ENCODE measurements at places on chromosomes 5 and 9.
A peak's percentile ranks its signal among the peaks of the same experiment; 100 is the strongest.

DNA sequence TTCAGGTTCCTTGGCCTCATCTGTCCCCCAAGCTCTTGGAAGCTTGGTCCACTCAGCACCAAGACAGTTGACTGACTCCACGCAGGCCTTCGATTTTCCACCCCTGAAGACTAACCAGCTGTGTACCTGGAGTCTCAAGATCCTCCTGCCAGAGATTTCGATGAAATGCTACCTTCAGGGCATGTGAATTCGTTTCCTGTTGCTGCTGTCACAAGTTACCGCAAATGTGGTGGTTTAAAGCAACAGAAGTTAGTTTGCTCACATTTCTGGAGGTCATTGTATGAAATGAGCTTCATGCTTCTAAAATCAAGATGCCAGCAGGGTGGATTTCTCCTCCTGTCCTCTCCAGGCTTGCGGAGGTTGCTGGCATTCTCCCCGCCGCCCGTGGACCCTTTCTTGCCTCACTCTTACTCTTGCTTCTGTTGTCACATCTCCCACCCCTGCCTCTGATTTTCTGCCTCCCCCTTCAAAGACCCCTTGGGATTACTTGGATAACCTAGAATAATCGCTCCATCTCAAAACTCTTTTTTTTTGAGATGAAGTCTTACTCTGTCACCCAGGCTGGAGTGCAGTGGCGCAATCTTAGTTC lies 27.6 kb upstream of the RETREG1 start:
- DNase-seq: no peak

DNA sequence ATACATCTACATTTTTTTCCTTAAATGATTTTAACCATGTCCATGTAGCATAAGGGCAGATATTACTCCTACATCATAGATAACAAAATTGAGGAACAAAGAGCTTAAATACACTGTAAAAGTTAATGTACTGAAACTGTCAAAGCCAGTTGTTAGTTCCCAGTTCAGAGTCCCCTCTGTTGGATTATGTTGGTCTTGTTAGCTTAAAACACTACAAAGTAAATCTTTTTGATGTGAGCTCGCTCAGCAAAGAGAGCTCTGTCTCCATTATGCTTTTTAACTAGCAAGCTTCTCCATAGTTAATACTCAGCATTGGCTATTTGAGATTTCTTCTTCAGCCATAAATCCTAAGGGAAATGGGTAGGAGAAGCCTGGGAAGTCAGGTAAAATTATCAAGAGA lies 149.1 kb downstream of the ADAMTS6 start:
- no peak for DNase-seq

DNA sequence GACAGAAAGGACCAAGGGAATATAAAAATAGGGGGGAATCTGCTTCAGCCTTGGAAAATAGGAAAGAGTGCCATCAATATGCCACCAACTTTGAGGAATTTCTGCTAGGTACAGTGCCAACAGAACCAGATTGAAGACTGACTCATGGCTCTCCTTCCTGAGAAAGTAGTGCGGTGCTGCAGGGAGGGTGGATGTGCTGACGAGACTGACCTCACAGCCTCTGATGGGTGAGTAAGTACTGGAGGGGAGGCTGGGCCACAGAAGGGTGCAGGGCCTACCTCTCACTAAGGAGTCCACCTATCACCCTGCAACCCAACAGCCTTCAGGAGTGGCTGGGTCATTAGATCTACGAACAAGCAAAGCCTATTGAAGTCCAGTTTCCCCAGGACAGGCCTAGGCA lies 187.6 kb downstream of the GABBR2 start:
- no peak for DNase-seq

DNA sequence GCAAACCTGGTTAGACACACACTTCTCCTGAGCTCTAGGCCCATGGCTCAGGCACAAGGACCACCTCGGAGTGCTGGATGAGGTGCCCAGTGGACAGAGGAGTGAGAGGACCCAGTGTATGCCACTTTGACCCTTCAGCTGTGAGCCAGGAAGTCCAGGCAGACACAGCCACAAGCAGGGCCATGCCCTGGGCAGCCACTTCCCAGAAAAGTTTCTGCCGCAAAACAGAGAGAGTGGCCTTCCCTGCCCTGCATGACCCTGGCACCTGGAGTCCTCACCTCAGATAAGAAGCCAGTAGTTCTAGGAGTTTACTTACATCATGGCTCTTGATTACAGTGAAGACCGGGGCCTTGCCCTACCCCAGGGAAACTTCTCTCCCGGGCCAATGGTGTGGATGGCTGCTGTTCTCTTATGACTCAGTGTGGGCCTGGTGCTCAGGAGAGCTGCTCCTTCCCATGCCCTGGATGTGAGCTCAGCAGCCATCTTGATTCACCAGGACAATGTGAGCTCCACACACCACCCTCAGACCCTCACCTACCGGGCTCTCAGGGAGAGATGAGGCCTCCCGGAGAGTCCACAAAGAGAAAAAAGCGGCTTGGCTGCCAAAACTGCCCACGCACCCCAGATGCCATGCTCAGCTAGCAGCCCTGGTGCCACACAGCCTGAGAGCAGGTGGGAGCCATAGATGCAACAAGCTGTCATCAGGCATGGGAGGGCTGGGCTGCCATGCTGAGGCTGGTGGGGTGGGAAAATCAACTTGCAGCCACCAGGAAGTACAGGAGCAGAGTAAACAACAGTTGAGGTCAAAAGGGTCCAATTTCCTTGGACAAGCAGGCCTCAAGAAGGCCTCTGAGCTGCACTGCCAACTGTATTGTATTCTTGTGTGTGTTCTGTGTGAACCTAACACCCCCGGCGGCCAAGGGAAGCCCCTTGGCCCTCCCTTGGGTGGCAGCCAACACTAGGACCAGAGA lies 11.7 kb upstream of the IRF1 start:
- no peak for DNase-seq

DNA sequence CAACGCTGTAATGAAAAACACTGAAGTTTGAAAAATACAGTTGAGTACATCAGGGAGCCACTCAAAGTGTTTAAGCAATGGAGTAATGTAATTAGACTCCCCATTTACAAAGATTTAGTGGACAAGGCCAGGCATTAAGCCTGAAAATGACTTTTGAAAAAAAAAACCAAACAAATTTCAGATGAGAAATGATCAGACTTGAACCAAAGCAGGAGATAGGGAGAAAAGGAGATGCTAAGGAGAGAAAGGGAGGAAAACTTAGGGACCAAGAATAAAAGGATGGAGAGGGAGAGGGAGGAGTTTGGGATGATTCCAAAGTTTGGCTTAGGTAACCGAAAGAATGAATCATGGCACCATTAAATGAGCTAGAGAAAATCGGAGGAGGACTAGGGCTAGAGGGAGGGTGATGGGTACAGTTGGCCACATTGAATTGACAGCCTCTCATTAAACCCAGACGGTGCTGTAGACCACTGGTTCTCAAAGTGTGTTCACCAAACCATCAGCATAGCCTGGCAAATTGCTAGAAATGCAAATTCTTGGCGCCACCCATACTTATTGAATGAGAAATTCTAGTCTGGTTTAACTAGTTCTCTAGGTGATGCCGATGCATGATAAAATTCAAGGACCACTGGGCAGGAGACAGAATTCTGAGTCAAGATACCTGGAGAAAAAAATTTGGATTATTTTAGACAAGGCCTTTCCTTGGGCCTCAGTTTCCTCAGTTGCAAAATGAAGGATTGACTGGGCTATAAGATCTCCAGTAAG lies 6.2 kb upstream of the CPEB4 start:
- no peak for DNase-seq

DNA sequence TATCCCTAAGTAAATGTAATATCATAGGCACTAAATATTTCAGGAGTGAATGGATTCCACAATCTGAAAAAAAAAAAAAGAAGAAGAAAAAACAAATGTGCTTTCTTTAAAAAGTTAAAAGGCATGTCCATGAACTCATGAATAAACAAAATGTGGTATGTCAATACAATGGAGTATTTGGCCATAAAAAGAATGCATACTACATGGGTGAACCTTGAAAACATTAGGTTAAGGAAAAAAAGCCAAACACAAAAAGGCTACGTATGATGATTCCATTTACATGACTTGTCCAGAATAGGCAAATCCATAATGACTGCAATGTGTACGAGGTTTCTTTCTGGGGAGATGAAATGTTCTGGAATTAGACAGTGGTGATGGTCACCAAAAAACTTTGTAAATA lies 45.3 kb downstream of the FNIP1 start:
- DNase-seq: no peak

DNA sequence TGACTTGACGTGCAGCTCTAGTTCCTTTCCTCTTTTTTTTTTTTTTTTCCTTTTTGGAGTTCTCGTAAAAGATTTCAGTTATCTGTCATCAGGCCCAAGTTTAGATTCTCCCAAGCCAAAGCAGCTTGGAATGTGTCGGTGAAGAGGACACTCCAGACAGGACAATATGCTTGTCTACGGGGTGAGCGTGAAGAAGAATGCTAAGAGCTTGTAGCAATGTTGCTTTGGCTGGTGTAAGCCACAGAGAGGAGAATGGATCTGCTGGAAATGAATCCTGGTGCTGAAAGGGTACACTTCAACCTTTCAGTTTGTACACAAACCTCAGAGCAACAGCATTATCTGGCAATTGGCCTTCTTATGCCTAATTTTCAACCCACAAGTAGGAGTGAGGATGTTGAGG lies 92.4 kb downstream of the ISL1 start:
- DNase-seq: no peak

- DNase-seq: no peak
Observed at GRCh38 chr5:163478126-163478981, 17.9 kb downstream of the HMMR start.

- no peak for DNase-seq
Observed at GRCh38 chr9:5665059-5665458, 36.2 kb downstream of the RIC1 start.

DNA sequence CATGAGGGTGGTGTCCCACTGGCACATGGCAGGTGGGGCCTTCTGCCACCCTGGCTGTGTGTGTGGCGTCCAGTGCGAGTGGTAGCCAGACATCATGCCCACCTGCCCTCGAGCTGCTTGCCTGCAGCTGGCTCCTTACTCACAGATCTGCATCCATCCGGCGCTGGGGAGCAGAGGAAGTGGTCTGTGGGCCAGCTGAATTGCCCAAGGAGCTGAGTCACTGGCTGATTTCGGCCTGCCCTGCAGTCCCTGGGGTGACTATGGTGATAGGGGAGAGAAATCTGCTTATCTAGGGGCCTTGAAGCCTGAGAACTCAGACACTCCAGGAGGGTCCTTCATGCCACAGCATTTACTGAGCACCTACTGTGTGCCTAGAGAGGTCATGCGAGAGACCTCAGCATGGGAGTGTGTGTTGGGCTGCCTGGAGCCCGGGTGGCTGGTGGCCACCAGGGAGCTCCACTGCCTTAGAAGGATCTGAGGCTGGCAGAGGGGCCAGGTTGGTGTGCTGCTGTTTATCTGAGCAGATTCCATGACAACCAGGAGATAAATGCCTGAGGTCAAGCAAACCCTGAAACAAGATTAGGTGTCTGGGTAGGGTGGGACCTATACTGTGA lies 57.1 kb downstream of the SLC22A5 start:
- DNase-seq: peak; percentile 76

DNA sequence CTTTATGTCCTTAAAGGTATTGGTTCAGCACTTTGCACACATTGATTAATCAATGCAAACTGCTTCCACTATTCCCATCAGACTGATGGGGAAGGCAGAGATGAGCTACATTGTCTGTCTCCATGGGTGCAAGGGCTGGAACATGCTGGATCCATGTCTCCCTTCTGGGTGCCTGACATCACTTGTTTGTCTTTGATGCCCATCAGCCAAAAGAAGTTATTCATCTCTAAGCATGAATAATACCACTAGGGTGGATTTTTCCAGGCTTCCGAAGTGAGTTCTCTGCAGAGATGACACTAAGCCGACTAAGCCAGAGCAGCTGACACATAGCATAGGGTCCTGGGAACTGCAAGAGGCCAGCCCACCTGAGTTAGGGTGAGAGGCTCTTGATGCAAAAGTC lies 8.7 kb downstream of the FGF1 start:
- no peak for DNase-seq

DNA sequence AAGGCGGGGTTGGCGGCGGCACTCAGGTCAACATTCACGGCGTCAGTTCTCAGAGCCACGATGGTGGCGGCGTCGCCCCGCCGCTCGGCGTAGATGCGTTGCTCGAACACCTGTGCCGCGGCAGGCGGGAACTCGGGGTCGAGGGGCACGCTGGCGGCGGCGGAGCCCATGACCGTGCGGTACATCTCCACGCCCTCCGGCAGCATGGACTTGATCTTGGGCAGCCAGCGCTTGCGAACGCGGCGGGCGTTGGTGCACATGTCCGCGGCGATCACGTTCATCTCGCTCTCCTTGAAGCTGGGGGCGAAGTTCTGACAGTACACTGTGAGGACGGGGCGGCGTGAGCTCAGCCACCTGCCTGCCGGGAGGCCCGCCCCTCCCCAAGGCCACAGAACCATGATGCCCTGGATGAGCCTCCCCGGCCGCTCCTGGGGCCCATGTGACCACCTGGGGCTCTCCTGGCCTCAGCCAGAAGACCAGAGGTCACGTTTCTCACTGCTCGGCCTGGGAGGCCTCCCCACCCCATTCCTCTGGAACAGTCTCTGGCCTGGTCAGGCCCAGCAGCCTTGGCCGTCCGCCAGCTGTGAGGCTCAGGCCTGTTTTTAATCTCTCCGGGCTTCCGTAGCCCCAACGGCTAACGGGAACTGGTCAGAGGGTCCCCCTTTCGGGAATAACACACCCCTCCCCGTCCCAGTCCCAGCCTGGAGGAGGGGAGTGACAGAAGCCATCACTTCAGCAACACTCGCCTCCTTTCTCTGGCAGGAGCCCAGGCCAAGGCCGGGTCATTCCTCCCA lies 50.7 kb upstream of the UBAC1 start:
- DNase-seq: no peak

GRCh38 chr5:395921-396530 lies 47.0 kb upstream of the EXOC3 start:
- DNase-seq: no peak

GRCh38 chr5:113770648-113771047 lies 257.2 kb downstream of the YTHDC2 start:
- no peak for DNase-seq

- DNase-seq: peak; percentile 89
Observed at GRCh38 chr5:140157032-140157781, 17.8 kb upstream of the CYSTM1 start.

GRCh38 chr5:72246954-72247442 lies 73.0 kb downstream of the MRPS27 start:
- no peak for DNase-seq

Measured in CD4-positive, alpha-beta T cell treated with Interleukin-6 for 4 hours (primary cell).